Adrenal gland (tissue), 19 donors: ENCODE measurements at places on chromosomes 1 and 21. TPM values are rescaled to one million over a fixed set of nuclear protein-coding genes. Genes with fewer than 3 reads are reported as not detected.
A peak's percentile ranks its signal among the peaks of the same experiment; 100 is the strongest.

DNA sequence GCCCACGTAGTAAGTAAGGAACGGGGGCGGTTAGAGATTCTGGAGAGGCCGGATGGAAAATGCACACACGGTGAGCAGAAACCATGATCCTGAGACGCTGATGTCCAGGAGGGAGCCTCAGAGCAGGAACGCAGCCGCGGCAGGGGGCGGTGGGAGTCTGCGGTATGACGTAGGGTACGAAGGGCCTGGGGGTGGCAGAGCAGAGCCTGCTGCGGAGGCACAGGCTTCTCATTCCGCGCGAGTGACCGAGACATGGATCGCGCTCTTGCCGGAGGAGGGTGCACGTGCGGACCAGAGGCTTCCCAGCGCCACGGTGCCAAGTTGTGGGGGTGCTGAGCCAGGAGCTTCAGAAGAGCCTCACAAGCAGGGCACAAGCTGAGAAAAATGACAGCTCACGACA, 176.2 kb downstream of the KIF26B start:
- DNase-seq: no peak

Gene AKNAD1
- not detected for total RNA-seq

DNA sequence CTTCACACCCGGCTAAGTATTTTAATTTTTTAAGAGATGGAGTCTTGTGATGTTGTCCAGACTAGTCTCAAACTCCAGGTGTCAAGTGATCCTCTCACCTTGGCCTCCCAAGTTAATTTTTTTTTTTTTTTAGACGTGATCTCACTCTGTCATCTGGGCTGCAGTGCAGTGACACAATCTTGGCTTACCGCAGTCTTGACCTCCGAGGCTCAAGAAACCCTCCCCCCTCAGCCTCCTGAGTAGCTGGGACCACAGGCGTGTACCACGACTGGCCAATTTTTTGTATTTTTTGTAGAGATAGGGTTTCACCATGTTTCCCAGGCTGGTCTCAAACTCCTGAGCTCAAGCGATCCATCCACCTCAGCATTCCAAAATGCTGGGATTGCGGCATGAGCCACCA, 11.7 kb upstream of the IFNLR1 start:
- DNase-seq: no peak

DNA sequence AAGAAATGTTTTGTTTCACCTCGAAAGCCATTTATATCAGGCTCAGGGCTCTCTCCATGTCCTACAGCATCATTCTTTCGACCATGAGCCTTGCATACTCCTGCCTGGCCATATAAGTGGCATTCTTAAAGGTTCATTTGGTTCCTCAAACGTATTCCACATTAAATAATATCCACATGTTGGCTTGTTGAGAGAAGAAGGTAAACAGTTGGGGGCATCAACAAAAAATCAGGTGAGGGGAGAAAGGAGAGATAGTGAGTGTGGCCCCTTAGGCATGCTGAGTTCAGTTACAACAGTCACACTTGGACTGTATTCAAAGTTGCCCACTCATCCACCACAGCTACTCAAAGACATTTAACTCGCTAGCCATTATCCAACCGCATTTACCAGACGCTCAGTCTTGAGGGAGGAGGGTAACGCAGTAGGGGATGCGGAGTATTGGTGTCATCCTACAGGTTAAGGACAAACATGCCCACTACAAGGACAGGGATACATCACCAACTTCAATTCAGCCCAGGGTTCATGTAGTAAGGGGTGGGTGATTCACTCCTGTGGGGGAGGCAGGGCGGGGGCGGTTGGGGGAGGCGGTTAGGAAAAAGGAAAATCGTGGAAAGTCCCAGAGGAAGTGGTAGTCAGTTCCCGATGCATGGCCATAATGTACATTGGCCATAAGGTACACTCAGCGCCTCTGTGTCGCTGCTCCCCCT, 1.4 kb downstream of the ZNF697 start:
- DNase-seq: peak; percentile 51

- no peak for DNase-seq
Measured at GRCh38 chr1:46804027-46804889, 5.4 kb downstream of the CYP4B1 start.

GRCh38 chr1:201253411-201253810, 29.9 kb upstream of the PKP1 start:
- no peak for DNase-seq

DNA sequence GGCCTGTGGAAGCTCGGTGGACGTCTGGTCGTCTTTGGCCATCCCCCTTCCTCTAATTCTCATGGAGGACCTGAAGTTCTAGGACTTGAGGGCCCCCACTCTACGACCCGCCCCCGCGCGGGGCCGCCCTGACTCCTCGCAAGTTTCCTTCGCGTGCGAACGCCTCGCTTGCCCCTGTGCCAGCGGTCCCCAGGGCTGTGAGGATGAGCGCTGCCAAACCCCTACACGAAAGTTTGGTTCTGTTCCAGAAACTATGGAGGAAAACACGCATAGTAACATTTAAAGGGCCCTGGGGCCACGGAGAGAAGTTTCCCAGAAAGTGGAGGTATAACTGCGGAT, 304 bp upstream of the GNG12 start:
- no peak for DNase-seq

DNA sequence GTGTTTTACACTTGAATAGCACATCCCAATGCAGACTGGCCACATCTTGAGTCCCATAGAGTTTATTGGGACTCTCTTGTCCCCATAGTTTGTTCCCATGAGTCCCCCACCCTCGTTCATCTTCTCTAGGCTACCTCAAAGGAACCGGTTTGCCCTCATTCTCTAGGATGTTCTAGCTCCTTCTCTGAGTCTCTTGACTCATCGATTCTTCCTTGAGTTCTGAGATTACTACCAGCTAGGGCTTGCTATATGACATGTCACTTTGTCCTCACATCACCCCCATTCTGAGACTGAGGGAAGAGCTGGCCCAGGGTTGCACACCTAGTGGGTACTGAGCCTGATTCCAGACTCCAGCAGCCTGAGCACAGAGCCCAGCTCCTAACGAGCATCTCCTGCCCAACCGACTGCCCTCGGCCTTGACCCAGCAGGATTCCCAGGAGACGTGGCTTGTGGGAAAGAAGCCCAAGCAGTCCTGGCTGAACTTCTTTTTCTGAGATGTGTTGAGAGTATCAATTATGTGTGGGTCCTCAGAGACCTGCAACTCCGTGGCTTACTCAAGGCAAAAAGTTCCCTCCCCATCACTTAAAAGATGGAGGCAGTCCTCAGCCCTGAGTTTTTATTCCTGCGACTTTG, 42.0 kb downstream of the TMEM51 start:
- no peak for DNase-seq

DNA sequence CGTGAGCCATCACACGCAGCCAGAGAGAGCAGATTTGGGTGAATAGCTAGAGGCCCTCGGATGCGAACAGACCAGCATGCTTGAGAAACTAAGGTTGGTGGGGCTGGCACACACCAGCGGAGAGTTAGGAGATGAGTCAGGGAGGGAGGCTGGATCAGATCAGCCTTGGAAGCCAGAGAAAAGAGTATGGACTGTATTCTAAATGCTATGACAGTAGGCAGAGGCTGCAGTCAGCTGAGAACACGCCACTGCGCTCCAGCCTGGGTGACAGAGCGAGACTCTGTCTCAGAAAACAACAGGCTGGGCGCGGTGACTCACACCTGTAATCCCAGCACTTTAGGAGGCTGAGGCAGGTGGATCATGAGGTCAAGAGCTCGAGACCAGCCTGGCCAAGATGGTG, 4.0 kb upstream of the PLEKHM2 start:
- peak; percentile 66 for DNase-seq

Gene CITED4
- 68.5 TPM for total RNA-seq

GRCh38 chr21:46017695-46018094, 36.1 kb downstream of the COL6A1 start:
- no peak for DNase-seq

- no peak for DNase-seq
Measured at GRCh38 chr1:154913273-154913672, 23.2 kb downstream of the PMVK start.

GRCh38 chr21:44078411-44078981, 28.7 kb upstream of the PWP2 start:
- DNase-seq: no peak

Gene TACSTD2
- 1.2 TPM for total RNA-seq
